T-helper 17 cell (primary cell): ENCODE measurements at places on chromosomes 4 and X.

DNA sequence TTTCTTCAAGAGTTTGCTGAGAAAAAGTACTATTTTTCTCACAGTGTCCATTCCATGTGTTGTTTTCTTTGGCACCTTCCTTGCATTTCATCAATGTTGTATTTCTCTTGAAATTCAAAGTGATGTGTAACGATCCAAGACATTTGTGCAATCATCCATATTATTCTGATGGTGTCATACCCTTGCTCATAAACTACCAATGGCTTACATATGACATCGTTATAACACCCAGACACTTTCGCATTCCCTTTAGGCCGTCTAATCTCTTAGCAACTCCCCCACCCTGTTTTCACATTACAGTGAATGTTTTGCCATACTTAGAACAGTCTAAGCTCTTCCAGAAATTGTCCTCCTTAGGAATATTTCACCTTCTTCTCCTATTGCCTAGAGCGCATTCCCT, 1779.0 kb downstream of the PCDH7 start:
- no peak for DNase-seq

DNA sequence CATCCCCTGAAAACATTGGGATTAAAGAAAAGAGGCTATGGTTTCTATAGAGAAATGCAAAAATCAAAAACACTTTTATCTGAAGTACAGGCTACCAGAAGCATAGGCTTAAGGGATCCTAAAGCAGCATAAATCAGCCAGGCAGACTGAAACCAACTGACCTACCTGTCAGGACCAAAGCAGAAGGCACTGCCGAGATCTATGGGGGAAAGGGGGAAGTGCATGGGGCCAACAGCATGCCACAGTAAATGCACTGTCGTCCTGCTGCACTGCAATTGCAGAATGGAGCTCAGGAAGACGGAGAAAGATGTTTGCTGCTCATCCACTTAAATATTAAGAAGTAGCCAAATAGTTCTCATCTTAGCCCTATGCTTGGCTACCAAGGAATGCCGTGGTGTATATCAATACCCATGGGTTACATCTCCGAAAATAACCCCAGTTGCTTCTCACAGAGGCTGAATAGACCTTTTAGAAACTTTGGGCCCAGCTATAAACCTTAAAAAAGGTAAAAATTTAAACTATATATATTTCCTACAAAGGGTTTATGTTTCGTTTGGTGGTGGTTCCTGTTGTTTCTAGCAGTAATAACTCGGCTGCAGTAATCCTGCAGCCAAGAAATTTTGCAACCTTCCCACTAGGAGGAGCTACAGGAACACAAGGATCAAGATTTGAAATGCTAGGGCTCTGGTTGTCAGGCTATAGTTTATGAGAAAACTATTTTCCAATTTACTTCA, 312.2 kb upstream of the DIAPH2 start:
- DNase-seq, result no peak

DNA sequence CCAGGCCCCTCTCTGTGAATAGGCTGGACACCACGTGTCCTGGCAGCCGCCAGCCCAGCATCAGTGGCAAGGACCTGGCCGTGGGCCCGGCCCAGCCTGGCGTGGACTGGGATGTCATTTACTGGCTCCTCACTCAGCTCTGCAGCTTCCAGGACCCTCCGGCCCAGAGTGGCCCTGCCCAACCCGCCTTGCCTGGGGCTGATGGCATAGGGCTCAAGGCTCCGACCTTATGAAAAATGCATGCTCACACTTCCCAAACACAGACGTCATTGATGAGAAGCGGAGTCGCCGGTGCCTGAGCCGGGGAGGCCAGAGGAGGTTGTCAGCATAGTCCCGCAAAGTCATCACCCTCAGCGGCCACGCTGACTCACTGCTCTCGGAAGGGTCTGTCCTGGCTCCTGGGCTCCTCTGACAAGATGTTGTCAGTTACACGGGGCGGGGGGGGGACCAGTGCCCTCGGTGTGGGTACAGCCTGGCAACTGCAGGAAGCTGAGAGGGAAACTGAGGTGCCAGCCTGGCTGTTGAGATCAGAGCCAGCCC, 14.3 kb downstream of the CFAP99 start:
- no peak for DNase-seq

- no peak for DNase-seq
These were observed 27.4 kb downstream of the PHKA2 start for GRCh38 chrX:18956303-18957032.

DNA sequence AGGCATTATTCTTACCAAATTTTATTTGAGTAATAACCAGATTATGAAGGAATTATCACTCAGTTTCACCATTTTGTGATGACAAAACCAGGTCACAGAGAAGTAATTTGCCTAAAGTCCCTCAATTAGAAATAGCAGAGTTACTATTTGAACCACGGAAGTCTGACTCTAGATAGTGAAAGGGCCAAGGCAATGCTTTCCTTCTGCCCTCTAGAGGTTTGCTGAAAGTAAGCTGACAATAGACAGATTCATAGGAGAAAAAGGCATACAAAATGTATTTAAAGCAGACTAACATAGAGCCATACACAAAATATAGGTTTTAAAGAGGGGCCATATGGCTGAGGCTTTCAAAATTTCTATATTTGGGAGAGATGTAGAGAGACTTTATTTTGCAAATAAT, 43.1 kb downstream of the CXXC4 start:
- DNase-seq, result no peak

GRCh38 chrX:44240036-44240435, 103.4 kb downstream of the EFHC2 start:
- no peak for DNase-seq

- DNase-seq, result no peak
These were observed 851 bp downstream of the POLR2B start for GRCh38 chr4:56979421-56980072.

DNA sequence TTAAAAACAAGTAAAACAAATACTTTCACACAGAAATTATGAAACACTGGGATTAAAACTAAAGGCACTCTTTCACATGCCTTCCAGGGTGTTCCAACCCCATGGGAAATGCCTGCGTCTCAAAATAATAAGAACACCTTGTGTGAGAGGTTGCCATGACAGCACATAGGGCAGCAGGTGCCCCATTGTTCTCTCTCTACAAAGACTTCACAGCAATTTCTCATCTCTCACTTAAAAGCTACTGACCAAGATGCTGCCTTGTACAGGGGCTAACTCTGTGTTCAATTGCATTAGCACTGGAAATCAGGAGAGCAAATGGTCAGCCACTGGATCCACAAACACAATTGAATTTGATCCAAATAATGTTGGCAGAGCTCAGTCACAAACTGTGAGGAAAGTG, 102.5 kb upstream of the GALNTL6 start:
- no peak for DNase-seq
